ENCODE measurements at places on chromosomes 11 and 22.
A peak's percentile ranks its signal among the peaks of the same experiment; 100 is the strongest.

- no peak for DNase-seq
These were observed 1078.3 kb downstream of the FAM181B start for GRCh38 chr11:81655351-81655750.

DNA sequence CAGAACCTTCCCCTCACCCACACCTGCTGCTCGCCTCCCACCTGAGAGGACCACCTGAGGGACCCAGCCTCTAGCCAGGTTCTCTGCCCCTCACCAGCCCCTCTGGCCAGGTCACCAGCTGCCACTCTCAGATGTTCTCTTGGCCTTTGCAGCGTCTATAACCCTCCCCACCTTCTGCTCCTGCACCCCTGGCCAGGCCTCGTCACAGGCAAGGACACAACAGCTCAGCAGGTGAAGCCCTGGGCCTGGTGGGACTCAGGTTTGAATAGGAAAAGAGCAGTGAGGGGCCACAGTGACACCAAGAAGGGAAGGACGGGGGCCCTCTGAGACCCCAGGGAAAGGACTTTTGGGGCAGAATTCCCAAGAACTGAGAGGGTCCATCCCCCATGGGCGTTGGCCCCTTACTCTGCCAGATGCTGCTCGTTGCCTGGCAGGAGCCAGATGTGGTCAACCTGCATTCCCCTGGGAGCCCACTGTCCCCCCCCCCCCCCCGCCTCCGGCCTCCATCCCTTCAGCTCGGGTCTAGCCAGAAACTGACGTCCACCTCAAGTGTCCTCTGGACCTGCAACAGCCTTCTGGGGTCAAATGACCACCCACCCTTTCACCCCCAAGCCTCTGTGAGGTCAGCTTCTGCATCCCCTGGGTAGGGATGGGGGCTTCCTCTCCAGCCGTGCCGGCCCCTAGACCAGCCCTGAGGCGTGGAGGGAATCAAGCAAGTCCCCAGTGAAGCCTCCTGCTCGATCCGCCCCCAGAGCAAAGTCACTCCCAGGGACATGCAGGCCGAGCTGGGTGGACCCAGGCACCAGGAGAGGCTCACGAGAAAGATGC, 28.7 kb downstream of the SBF1 start:
- DNase-seq, result no peak

DNA sequence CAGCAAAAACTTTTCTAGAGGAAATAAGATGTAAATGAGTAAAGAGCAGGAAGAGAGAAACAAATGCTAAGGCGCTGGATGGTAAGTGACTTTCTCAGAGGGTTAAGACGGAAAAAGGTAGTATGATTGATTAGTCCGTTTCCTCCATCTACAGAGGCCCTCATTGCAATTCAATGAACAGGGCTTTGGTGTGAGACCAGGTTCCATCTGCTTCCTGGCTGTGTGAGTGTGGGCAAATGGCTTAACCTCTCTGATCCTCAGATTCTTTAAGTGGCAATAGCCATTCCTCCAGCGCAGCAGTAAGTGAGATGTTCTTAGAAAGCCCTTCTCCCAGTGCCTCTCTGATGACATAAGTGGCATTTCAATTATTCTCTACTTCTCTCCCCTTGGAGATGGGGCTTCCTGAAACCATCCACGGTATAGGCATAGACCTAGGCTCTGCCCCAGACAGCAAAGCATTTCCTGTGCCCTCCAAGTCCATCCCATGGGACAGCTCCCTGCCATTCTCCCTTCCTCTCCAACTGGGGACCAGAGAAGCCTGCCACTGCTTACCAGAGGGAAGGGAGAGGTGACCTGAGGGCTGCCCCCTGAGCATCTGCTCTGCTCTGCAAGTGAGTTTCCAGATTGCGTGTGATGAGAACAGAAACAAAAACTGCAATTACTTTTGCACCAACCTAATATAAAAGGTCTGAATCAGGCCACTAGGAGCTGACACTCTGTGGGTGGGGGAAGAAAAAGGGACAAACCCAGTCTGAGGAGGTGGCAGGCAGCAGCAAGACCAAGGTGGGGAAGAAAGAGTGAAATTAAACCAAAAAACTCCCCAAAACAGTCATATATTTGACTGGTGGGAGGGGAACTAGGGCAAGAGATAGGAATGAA, 12.7 kb upstream of the CD44 start:
- DNase-seq, result peak; percentile 81

DNA sequence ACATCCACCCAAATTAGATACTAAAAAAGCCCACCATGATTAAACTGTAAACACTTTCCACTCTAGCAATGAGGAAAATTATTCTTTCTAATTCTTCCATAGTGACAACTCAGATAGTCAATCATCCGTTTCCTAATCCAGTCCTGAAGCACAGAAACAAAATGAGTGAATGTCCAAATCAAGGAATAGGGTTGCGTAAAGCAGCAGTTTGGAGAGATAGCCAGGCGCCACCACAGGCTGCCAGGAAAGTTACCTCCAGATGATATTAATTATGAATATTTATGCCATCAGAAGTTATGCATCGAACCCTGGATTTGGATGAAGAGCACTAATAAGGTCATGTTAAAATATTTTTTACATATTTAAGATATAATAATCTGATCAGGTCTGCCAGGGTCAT, 63.2 kb downstream of the ETS1 start:
- no peak for DNase-seq
